ENCODE measurements at places on chromosomes 5 and 9.
A peak's percentile ranks its signal among the peaks of the same experiment; 100 is the strongest.

- DNase-seq = no peak
Observed at GRCh38 chr5:1661311-1661710, 137.6 kb upstream of the LPCAT1 start.

DNA sequence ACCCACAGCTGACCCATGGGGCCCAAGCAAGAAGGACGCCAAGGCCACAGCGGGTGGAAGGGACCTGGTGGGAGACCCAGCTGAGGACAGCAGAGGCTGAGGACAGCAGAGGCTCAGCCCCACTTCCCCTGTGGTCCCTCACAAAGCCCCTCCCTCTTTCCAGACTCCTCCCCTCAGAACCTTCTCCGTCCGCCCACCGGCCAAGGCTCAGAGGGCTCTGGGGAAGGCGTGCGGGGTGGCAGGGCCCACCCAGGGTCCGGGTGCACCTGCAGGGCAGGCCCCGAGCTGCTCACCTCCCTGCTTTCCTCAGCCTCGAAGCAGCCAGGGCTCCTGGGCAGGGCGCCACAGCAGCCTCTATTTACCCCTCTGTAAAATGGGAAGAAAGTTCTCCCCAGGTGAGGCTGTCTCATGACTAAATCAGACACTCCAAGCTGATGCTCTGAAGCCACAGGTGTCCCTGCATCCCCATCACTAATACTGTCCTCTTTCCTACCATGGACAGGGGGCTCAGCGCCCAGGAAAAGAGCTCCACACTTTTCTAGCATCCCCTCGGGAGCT, 137.9 kb upstream of the PPP1R26 start:
- DNase-seq = no peak

GRCh38 chr5:25064306-25064705, 419.5 kb upstream of the CDH10 start:
- DNase-seq = no peak

- DNase-seq = no peak
Observed at GRCh38 chr9:101027236-101027635, 1.3 kb upstream of the PLPPR1 start.

DNA sequence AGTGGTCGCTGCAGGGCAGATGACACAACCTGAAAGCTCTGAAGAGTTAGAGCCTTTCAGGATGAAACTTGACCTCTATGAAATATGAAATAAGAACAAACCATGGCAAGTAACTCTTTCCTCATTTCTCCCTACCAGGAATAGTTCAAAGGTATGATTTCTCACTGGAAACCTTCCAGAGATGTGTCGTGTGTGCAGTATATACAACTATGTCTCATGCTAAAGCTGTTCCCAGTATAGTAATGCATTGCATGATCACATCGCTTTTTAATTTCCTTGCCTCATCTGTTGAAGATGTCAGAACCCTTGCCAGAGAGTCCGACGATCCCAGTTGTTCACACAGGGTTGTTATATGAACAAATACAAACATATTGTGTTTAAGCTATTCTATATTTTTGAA, 45.8 kb upstream of the RGMB start:
- DNase-seq = peak; percentile 34

GRCh38 chr5:178330791-178331404, 98.3 kb upstream of the PHYKPL start:
- DNase-seq = no peak

DNA sequence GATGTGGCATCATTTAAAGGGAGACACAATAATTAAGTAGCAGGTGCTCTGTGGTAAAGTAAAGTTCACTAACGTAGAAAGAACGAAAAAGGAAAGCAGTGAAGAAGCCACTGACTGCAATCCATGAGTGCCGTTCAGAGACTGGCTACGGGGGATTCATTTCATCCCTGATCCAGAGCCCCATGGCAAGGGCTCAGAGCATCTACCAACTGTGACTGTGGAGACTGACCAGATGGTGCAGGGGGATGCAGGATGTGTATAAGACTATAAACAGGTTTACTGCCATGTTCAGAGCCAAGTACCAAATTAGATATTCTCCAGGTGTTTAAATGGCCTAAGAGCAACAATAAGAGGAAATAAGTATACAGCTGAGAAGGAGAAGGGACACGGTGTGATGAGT, 47.7 kb downstream of the MARCHF11 start:
- no peak for DNase-seq

DNA sequence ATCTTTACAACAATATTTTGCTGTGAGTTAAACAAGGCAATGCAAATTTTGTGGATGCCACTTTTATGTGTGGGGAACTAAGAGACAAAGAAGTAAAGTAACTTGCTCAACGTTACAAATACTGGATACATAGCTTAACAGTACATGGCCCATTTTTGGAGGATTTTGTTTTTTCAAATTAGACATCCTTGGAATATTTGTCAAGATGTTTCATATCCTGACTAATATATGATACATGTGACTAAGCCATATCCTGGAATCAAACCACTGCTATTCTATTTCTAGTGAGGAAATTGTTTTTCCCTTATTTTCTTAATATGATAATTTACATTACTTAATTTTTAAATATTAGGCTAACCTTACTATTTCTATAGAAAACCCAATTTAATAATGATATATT, 529.8 kb downstream of the DMRTA1 start:
- DNase-seq = peak; percentile 5

DNA sequence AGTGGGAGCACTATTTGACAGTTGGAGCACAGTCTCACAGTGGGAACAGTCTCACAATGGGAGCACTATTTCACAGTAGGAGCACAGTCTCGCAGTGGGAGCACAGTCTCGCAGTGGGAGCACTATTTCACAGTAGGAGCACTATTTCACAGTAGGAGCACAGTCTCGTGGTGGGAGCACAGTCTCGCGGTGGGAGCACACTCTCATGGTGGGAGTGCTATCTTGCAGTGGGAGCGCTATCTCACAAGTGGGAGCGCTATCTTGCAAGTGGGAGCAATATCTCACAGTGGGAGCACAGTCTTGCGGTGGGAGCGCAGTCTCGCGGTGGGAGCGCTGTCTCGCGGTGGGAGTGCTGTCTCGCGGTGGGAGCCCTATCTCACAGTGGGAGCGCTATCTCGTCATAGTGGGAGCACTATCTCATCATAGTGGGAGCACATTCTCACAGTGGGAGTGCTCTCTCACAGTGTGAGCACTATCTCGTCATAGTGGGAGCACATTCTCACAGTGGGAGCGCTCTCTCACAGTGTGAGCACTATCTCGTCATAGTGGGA, 56.1 kb downstream of the MED10 start:
- no peak for DNase-seq

GRCh38 chr9:119322184-119322583, 47.1 kb downstream of the BRINP1 start:
- DNase-seq = no peak

DNA sequence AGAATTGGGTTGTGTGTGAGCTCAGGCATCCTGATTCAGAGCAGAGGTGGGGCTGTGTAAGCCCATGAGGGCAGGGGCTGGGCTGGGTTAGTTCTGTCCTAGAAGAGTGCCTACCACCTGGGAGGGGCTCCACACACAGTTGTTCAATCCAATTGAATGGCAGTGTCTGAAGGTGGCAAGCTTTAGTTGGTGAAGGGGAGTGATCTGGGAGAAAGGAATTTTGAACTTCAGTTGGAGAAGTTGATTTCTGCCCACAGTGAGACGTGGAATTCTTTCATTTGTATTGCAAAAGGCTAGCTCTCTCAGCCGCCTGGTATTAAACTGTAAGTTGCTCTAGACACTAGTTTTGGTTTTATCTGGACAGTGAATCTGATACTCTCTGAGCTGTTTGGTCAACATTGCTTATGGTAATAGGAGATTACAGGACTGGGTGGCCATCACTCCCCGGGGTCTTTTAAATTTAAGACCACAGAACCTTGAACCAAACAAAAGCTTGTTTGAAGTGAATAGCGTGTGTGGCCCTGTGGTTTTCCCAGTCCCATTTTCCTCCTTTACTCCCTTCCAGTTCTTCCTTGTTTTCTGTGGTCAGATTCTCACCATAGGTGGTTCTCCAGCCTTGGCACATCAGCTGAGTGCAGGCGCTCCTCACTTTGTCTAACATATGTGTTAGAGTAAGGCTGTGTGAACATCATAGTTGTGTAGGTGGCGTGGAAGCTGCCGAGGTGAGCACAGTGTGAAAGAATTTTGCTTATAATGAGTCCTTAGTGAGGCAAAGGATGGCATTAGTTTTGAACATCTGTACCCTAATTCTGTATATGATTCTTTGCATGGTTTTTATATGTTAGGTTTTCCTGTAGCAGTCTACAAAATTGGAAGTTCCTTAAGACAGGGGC, 78.0 kb downstream of the ARHGAP26 start:
- DNase-seq = no peak

DNA sequence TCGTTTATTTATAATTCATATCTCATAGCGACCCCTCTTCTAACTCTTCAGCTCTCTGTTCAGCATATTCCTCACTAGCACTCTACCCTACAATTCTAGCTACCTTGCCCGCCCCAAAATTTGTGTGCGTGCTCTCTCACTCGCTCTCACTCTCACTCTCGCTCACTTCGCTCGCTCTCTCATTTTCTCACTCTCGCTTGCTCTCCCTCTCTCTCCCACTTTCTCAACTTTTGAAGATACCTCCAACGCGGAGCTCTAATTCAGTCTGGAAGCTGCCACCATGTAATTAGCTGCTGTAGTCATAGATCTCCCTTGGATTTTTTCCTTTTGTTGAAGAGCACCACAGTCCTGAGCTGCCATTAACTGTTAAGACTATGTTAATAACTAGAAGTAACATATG, 30.4 kb downstream of the GPR21 start:
- no peak for DNase-seq

DNA sequence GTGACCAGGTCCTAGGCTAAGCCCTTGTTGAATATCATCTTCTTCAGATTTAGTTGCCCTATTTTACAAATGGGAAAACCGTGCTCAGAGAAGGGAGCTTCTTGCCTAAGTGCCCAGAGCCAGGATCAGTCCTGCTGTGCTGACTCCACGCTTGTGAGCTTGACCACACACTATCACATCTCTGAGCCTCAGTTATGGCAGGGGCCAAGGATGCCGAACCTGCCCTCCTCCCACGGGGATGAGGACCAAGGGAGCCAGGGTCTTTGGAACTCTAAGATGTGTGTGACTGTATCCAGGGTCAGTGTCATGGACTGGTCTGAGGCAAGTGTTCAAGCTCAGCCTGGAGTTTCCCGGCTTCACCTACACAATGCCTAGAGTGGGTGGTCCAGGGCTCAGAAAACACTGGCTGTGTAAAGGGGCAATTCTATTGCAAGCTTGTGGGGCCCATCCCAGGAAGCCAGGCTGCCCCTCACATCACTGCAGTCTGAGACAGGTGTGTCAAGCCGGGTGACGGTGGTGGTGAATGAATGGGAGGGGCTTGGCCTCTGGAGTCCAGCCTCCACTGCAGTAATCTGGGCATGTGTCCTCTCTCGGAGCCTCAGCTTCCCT, 235.7 kb downstream of the PBX3 start:
- no peak for DNase-seq

- peak; percentile 86 for DNase-seq
Observed at GRCh38 chr9:128555180-128555721, 2.9 kb downstream of the SPTAN1 start.

- peak; percentile 36 for DNase-seq
Observed at GRCh38 chr5:32443145-32443540, 1.4 kb downstream of the ZFR start.

DNA sequence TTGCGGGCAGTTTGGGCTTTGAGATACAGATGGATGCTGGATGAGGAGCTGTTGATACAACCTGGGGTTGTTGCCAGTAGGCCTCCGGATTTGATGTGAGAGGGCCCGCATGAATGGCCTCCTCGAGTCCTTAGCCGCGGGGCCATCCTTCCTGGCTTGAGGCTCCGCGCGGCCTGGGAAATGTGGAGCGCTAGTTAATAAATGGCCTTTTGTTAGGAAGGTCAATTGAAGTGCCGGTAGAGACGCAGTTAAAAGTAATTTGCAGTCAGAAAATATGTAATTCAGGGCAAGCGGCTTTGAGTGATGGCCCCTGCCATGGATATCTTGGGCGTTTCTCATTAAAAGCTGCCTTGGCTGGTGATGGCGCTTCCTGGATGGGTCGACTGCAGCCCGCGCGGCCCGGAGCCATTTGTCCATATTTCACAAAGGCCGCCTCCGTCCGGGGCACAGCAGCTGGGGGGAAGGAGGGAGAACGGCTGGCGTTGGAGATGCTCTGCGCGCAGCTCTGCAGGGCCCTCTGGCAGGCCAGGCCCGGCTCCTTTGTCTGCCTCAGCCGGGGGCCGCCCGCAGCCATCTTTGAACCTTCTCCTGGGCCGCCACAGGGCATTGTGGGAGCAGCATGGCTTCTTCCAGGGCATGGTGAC, 11.2 kb downstream of the MVB12B start:
- DNase-seq = no peak

DNA sequence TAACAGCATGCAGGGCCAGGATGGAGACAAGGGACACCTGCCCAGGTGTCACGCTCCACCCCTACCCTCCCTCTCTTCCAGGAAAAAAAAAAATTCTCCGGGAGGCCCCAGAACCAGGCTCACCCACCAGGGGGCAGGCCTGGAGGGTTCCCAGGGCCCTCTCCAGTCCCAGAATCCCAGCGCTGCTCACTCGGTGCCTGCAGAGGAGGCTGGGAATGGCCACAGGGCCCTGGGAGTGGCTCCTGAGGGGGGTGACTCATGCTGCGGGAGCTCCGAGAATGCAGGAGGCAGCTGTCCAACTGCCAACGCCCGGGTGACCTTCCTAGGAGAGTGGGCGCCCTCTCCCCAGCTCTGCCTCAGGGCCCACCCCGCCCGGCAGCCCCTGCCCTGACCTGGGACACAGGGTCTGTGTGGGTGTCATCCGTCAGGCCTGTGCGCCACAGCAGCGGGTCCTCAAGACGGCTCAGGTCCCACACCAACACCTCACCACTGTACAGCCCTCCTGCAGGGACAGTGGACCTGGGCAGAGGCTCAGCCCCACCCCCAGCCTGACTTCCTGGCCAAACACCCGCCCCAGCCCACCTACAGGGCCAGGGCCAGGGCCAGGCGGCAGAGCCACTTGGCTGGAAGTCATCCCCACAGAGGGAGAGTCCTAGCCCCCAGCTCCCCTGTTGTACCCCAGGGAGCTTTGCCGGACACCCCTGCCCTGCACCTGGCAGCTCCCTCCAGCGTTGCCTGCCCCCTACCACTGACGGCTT, 21.2 kb downstream of the DYNC2I2 start:
- peak; percentile 97 for DNase-seq

GRCh38 chr5:118354797-118355196, 633.5 kb downstream of the DTWD2 start:
- DNase-seq = no peak

GRCh38 chr5:59648949-59649921, 244.3 kb downstream of the PDE4D start:
- DNase-seq = no peak
